Mucosa of descending colon (tissue), 3 donors: ENCODE measurements at places on chromosomes 7 and 10.
A peak's percentile ranks its signal among the peaks of the same experiment; 100 is the strongest.

GRCh38 chr10:97589479-97589878, at the start of gene C10orf62:
TSS of gene C10orf62 (plus strand) at chr10:97589721. CDS start at chr10:97589898, 177 bp downstream.
- DNase-seq, result no peak

DNA sequence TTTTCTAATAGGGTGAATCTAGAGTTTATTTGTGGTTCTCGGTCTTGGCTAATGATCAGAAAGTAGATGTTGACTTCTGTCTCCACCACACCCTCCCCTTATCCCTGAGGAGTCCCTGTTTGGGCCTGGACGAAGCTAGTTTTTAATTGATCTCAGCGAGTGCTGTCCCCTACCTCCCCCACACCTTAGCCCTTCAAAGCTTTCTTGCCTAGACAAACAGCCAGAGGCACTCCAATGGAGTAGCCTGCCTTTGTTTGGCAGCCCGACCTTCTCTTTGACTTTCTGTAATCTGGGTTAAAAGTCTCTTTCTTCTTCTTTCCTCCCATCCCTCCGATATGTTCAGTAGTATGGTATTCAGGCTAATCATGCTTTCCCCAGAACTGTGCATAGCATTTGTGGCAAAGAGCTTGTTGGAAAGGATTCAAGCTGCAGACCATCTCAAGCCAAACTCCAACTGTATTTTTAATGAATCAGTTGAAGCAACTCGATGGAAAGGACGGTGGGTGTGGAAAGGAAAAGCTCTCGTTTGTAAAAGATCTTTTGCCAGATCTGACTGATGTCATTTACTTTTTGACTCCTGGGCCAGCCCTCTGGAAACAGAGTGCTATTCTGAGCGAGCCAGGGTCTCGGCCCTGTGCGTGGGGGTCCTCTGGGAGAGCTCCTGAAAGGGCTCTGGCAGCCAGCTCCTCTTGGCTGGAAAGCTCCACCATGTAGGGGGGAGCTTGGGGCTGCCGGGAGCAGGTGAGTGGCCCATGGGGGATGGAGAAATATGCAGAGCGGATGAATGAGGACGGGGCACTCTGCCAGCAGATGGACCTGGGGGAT, 4.5 kb downstream of the FAM180A start:
- DNase-seq, result no peak

- DNase-seq, result no peak
Observed at GRCh38 chr7:21972397-21972784, 26.7 kb upstream of the CDCA7L start.

GRCh38 chr7:91306266-91306665, 42.0 kb downstream of the FZD1 start:
- no peak for DNase-seq

DNA sequence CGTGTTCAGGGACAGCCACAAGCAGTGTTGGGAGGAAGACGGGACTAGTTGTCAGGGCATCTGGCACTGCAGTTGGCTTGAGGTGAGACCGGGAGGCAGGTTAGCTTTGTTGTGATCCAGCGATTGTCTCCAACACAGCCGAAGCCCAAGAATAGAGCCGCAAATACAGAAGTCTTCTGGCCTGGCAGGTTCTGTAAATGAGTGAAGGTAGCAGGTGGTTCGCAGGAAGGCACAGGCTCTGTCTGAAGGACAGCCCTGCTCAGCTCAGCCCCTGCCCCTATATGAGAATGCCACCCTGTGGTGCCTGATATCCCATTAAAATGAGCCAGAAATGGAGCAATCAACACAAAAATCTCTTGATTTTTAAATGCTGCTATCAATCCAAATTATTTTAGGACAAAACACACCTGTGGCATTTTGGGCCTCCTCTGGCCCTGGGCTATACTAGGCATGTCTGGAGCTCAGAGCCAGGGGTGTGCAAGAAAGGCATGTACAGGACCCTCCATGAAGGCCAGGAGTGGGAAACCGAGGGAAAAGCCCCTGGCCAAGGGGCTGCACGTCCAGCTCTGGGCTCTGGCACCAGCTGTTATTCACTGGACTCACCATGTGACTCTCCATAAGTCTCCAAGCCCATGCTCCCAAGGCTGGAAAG, 11.2 kb upstream of the C10orf71 start:
- no peak for DNase-seq

- peak; percentile 73 for DNase-seq
Observed at GRCh38 chr10:5283305-5284158, 81.2 kb upstream of the UCN3 start.

DNA sequence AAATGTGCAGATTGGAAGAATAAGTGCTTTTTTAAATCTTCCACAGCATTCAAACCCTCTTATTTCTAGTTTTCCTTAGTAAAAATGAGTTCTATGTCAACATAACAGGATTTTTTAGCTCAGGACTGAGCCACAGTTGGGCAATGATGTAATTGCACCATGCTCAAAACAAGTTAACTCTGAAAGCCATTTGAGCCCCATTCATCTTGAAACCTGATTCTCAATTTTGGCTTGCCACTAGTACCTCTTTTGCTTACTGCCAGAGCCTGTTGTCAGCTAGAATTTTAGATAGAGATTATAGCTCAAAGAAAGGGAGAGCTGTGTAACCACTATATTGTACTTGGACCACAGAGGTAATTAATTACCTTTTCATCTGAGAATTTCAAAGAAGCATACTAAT, 1028.5 kb upstream of the PHF14 start:
- DNase-seq, result no peak

- DNase-seq, result no peak
Observed at GRCh38 chr7:73839743-73840714, 2.3 kb downstream of the METTL27 start.

- no peak for DNase-seq
Observed at GRCh38 chr7:41544241-41544640, 158.6 kb downstream of the INHBA start.

DNA sequence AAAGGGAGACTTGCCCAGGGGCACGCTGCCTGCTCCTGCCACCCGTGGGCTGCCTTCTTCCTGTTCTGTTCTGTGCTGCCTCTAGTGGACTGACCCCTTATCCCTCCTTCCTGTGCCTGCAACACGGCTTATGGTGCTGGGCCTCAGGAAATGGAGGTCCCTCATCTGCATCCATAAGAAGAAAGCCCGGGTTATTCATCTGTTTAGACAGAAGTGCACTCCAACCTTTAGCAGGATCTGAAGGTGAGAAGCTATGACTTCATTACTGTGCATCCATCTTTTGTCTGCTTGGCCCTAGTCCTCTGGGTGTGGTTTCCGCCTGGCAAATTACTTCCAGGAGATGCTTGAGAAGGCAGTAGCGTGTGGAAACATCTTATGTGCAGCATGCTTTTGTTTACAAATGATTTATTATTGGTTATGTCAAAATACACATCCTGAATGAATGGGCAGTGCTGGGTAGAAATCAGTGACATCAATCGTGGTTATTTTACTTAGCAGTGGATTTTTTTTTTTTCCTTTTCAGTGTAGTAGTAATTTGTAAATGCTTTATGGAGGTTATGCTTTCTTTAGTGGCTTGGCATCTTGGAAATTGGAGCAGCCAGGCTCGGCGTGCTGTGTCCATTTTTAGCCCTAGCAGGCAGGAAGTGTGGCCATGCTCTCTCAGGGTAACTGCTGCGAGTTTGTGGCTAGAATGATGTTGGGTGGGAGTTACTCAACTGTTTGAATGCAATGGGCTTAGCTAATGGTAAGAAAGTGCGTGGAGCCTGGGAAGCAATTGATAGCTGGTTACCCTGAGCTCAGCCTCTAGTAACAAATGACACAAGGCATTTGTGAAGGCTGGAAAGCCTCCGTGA, 12.7 kb downstream of the PTPRE start:
- DNase-seq, result no peak

- DNase-seq, result no peak
Observed at GRCh38 chr10:96341219-96342182, 17.3 kb downstream of the OPALIN start.

DNA sequence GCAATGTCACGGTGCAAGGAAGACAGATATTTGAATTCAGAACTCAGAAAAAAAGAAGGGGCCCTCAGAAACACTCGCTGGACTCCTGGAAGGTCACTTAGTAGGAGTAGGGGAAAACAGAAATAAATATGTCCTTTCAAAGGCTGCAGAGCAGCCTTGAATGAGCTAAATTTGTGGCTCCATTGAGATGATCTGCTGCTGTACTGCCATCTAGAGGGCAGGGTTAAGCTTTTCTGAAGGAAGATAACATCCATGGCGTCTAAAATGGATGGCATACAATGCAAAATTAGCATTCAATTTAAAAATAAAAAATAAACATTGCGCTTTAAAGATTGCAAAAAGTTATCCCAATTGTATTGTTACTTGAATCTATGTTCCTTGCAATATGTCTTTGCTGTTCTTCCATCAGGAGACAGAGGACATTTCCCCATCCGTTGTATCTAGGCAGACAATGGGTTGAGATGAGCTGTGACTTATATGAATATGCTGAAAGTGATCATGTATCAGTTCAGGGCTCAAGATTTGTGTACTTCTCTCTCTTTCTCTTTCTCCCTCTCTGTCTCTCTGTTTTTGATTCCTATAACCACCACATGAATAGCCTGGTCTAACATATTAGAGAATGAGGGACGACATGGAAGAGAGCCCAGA, 642.2 kb downstream of the SH2D4B start:
- DNase-seq, result peak; percentile 52

GRCh38 chr7:70712942-70713341, 419.0 kb upstream of the GALNT17 start:
- no peak for DNase-seq

DNA sequence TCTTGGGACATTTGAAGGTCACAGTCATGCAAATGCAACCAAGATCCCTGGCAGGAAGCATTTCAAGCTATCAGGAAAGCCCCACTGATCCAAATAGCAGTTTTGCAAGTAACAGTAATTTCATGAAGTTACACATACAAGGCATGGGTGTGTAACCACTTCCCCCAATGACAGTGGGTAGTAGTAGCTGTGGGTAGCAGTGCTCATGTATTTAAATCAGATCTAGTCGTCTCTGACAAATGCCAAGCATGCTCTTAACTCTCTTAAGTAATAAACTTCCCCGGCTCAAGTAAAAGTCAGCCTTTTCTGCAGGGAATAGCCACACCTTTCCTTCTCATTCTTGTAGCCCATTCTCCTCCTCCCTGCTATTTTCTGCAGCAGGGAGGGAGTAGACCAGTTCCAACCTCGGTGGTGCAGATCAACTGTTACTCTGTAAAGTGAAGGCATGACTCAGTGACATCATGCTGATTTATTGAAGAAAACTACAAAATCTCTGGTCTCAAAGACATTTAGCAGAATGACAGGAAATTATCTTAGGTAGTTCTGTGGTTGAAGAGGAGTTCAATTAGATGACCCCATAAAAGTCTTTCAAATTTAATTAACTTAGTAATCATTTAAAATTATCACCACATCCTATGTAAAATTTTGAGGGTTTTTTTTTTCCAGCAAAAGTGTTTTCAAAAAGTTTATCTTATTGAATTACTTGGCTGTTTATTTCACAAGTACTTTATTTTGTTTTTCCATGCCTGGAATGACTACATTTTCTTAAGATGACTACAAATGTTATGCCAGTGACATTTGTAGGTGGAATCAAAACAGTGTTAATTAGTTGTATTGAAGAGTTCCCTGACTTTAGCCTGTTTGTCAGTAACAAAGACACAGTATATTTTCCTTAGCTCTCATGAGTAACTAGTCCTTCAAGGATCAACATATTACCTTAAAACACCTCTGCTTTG, 568.3 kb downstream of the INHBA start:
- no peak for DNase-seq

GRCh38 chr10:95675403-95676116, 18.2 kb downstream of the TCTN3 start:
- no peak for DNase-seq

DNA sequence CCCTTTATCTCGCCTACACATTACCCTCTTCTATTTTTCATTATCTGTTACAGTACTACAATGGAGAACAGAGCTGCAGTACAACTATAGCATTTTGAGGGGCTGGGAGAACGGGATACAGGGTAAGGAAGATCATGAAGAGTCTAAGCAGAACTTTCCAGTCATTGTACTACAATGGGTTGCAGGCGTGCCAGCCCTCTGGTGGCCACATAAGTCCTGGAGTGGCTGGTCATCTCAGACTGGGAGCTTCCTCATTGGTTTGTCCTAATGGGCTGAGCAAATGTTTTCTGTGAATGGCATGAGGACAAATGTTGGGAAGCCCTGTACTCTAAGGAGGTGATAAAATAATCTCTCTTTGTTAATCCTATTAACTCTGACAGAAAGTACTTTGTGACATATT, 33.0 kb downstream of the TMEM106B start:
- DNase-seq, result peak; percentile 49

DNA sequence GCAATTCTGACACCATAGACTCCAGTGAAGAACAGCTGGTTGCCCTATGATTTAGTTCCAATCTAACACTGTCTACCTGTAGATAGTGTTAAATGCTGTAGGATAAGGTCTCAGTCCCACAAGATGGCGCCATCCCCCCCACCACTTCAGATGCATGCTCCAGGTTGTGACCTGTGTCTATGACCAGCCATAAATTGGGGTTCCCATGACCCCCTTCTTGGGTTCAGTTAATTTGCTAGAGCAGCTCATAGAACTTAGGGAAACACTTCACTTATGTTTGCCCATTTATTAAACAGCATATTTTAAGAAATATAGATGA, 13.1 kb downstream of the CCSER2 start:
- no peak for DNase-seq

DNA sequence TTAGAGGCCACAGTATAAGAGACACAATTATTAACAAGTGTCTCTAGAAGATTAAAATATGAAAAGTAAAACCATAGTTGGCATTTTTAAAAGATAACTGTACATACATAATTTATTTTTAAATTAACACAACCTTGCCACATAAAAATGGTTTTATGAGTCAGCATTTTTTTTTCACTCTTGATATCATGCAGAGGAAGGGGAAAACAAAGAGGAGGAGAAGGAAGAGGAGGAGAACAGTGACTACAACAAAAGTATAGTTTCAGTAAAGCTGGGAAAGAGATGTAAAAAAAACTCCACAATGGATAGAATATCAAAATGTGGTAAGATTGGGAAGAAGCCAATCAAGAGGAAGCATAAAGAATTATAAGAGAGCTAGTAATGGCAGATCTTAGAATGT, 34.0 kb downstream of the CH25H start:
- no peak for DNase-seq

GRCh38 chr10:119655566-119656001, 4.4 kb downstream of the BAG3 start:
- DNase-seq, result no peak

GRCh38 chr10:4334015-4334414, 492.0 kb upstream of the AKR1E2 start:
- DNase-seq, result no peak

DNA sequence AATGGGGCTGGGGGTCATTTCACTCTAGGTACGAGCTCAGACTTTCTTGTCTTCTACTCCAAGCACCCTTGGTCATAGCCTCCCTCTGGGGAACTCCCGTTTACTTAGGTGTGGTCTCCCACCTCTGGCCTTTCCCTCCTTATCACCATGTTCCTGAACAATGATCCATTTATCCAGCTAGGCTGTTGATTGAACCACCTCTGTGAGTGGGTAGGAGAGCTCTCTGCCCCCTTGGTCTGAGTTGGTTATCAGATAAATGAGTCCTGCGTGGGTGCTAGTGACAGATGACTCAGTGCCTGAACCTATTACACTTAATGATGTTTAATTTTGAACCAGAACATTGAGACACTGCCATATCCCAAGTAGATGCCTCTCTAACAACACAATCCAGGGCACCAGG, 9.4 kb downstream of the BLNK start:
- no peak for DNase-seq
